A673 (cell line): ENCODE measurements at places on chromosomes 2 and 18. TPM values are rescaled to one million over a fixed set of nuclear protein-coding genes. Genes with fewer than 3 reads are reported as not detected.

Gene ARL6IP6
- 43.0 and 43.6 TPM in 2 replicates for total RNA-seq

Gene IGFBP5
- 5.4 and 7.1 TPM in 2 replicates for total RNA-seq

Gene LYPD6
- 0.54 and 1.8 TPM in 2 replicates for total RNA-seq

Gene FAM237A
- not detected in 2 replicates for total RNA-seq

Gene GNAL
- 0.06 and 0.15 TPM in 2 replicates for total RNA-seq

Gene GDF7
- total RNA-seq: not detected in 2 replicates

Gene APLF
- 5.5 and 6.4 TPM in 2 replicates for total RNA-seq

Gene FRZB
- total RNA-seq: 1.8 and 3.6 TPM in 2 replicates

Gene C2orf74
- 6.0 and 7.1 TPM in 2 replicates for total RNA-seq

Gene CCDC148
- 0.90 and 0.92 TPM in 2 replicates for total RNA-seq

Gene CIB4
- total RNA-seq: not detected in 2 replicates

Gene KIAA2012
- 0.13 TPM in 1 of 2 replicates, not detected in the other for total RNA-seq

Gene CIDEA
- not detected in 2 replicates for total RNA-seq

Gene PLEK
- not detected in 2 replicates for total RNA-seq

Gene CCL20
- not detected in 2 replicates for total RNA-seq

- no peak overlapping the region for H3K4me3 ChIP-seq
- H3K36me3 ChIP-seq: no peaks in the 10 kb centered on the region
- no peak overlapping the region for H3K27ac ChIP-seq
- H3K27me3 ChIP-seq: no peaks in the 10 kb centered on the region
- H3K4me1 ChIP-seq: peaks cover under 1% of the 10 kb centered on the region
Measured at GRCh38 chr2:111194835-111195621, 74.3 kb downstream of the BCL2L11 start.

GRCh38 chr2:211939177-211939576 is 599.4 kb downstream of the ERBB4 start:
- no peaks in the 10 kb centered on the region for H3K27me3 ChIP-seq
- no peak overlapping the region for H3K4me3 ChIP-seq
- H3K36me3 ChIP-seq: no peaks in the 10 kb centered on the region
- H3K4me1 ChIP-seq: no peaks in the 10 kb centered on the region
- DNase-seq: no peak
- H3K27ac ChIP-seq: no peak overlapping the region

DNA sequence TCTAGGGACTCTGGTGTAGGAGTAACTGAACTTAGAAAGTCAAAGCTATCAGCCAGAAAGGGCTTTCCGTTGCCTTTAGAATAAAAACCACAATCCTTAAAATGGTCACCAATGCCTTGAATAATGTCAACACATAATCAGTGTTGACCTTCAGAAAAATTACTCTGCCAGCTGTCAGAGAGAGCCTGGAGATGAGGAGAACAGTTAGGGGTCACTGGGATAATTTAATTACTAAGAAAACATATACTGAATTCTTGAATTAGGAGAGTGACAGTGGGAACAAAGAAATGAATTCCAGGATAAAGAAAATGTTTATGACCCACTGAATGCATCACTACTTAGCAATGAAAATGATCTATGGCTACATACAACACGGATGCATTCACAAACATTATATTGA is 23.4 kb upstream of the UGP2 start:
- H3K4me3 ChIP-seq: no peak overlapping the region
- DNase-seq: no peak
- no peaks in the 10 kb centered on the region for H3K27me3 ChIP-seq
- H3K4me1 ChIP-seq: no peaks in the 10 kb centered on the region
- H3K27ac ChIP-seq: no peak overlapping the region

DNA sequence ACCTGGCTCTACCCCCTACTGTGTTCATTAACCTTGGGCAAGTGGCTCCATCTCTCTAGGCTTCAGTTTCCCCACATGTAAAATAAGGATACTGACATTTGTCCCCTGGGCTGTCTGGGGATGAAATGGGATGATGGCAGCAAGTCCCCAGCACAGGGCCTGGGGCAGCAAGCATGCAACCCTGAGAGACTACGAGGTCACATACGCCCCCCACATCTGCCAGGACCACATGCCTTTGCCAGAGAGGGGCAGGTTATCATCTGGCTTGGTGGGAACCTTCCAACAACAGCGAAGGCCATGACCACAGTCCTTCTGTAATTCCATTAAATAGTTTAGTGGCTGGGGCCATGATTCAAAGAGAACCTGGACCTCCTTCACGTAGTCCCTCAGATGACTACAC is 145.9 kb upstream of the REV1 start:
- no peak for DNase-seq
- no peaks in the 10 kb centered on the region for H3K36me3 ChIP-seq
- H3K27ac ChIP-seq: no peak overlapping the region
- H3K4me1 ChIP-seq: no peaks in the 10 kb centered on the region
- H3K4me3 ChIP-seq: no peak overlapping the region

DNA sequence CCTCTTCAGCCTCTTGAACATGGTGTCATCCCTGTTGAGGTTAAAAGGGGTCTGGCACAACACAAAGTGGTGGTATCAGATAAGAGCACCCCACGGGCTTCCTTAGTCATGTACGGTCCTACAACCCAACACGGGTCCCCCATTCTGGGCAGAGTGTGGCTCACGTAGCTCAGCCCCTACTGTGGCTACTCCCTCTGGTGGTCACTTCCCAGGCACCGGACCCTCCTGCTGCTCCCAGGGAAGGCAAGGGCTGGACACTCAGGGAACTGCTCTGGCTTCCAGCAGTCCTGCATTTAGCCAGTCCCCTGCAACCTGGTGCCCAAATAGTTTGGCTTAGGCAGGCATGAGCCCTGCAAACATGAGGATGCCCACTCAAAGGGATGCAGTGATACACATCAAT is 58.6 kb downstream of the GALNT14 start:
- H3K27me3 ChIP-seq: no peaks in the 10 kb centered on the region
- H3K36me3 ChIP-seq: no peaks in the 10 kb centered on the region
- H3K27ac ChIP-seq: no peak overlapping the region
- DNase-seq: no peak
- H3K4me1 ChIP-seq: no peaks in the 10 kb centered on the region
- H3K4me3 ChIP-seq: no peak overlapping the region

GRCh38 chr18:26439537-26439936 is 108.8 kb downstream of the KCTD1 start:
- no peak for DNase-seq
- no peaks in the 10 kb centered on the region for H3K4me1 ChIP-seq
- H3K27ac ChIP-seq: no peak overlapping the region
- no peaks in the 10 kb centered on the region for H3K27me3 ChIP-seq
- H3K4me3 ChIP-seq: no peak overlapping the region
- no peaks in the 10 kb centered on the region for H3K36me3 ChIP-seq

DNA sequence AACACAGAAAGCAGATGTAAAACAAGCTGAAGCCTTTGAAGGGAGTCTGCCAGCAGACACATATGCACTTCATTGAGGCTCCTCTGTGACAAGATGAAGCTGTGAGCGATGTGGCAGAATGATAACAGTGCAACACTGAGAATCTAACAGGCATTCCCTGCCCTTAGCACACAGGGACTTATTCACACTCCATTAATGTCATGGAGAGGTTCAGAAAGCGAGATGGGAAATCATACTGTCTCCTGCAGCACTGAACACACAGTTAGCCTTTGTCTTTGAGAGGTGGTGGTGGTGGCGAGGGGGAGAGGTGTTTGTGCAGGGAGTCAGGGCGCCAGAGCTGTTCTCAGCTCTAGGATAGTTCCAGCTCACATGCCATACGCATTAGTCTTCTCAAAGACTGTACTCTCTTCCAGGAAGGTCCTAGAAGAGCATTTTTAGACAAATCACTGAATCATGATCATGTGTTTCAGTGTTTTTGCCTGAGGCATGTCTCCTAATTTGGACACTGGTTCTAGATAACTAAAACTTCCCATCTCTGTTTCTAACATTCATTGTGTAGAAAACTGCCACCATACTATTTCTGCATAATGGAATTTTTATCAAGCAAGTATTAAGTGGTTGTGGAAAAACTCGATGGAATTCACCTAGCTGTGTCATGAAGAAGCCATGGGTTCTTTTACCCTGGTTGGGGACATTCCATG is 93.5 kb upstream of the ITGB6 start:
- H3K4me3 ChIP-seq: no peak overlapping the region
- no peaks in the 10 kb centered on the region for H3K27me3 ChIP-seq
- H3K36me3 ChIP-seq: peaks cover 10% of the 10 kb centered on the region
- H3K4me1 ChIP-seq: peaks cover 28% of the 10 kb centered on the region
- H3K27ac ChIP-seq: no peak overlapping the region

DNA sequence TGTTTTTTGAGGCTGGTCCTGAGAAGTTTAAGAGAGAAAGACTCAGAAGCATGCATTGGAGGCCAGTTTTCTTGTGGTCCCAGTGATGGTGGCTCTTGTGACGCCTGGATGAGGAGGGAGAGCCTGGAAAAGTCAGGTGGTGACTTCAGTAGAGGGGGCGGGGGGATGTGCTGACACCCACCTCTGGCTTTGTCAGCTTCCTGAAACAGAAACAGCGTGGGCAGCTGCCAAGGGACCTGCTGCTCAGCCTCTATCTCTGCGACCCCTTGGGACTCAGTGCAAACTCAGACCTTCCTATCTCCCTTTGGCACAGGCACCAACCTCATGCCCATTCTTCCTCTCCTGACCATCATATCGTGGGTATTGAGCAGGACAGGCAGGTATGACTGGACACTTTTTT is 6.4 kb downstream of the TGFBRAP1 start:
- no peaks in the 10 kb centered on the region for H3K27me3 ChIP-seq
- H3K27ac ChIP-seq: no peak overlapping the region
- peaks cover 14% of the 10 kb centered on the region for H3K4me1 ChIP-seq
- H3K36me3 ChIP-seq: no peaks in the 10 kb centered on the region
- no peak overlapping the region for H3K4me3 ChIP-seq

GRCh38 chr2:65092791-65093190 is 36.6 kb downstream of the CEP68 start:
- no peak overlapping the region for H3K27ac ChIP-seq
- no peak for DNase-seq
- H3K27me3 ChIP-seq: no peaks in the 10 kb centered on the region
- H3K4me3 ChIP-seq: no peak overlapping the region
- peaks cover 39% of the 10 kb centered on the region for H3K36me3 ChIP-seq

DNA sequence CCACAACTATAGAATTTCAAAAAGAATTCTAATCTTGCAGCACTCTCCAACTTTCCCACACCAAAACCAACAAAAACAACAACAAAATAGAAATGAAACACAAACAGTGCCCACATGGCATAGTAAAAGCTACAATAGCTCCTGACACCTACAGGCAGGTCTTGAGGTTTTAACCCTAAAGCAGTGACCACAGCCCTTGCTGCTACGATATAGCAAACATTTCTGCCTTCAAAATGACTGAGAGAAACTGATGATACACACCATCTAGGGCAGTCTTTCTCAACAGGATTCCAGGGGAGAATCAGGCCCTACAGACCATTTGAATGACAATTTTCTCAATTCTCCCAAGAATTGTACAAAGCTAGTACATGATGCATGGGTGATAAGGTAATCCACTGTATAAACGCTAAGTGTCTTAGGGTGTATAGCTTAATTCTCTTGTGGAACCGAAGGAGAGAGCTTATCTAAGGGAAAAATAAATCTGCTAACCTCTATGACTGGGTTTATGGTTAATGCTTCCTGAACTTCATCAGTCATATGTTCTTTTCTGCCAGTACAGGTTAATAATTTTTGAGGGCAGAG is 46.5 kb downstream of the TRAK2 start:
- peak overlapping the region; percentile 17 for H3K4me3 ChIP-seq
- DNase-seq: no peak
- H3K27me3 ChIP-seq: no peaks in the 10 kb centered on the region
- peak overlapping the region; percentile 60 for H3K27ac ChIP-seq
- H3K36me3 ChIP-seq: no peaks in the 10 kb centered on the region
- peaks cover 65% of the 10 kb centered on the region for H3K4me1 ChIP-seq

DNA sequence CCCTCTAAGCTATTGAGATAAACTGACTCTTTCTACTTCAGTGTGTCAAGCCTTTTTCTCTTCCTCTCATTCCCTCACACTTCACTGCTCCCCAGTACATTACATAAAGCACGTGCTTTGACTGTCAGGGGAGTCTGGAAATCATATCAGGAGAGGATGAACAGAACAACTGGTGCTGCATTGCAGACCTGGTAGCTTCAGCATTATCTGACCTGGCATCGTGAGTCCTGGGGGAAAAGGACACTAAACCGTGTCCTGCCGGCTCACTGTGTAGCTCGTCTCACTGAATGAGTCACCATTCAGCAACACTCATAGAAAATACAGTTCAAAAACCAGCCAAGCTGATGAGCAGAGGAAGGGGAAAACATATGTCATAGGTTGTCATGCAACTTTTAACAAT is 108.5 kb upstream of the UNC80 start:
- no peak overlapping the region for H3K4me3 ChIP-seq
- H3K36me3 ChIP-seq: no peaks in the 10 kb centered on the region
- no peak for DNase-seq
- H3K4me1 ChIP-seq: no peaks in the 10 kb centered on the region
- no peak overlapping the region for H3K27ac ChIP-seq
